ENCODE measurements at places on chromosomes 3 and 15. TPM values are rescaled to one million over a fixed set of nuclear protein-coding genes. Genes with fewer than 3 reads are reported as not detected.

TMEM45A gene
- 8.0 TPM for total RNA-seq

CATSPER2 gene
- 0.54 TPM for total RNA-seq

SERINC4 gene
- total RNA-seq = 0.30 TPM

ARNT2 gene
- total RNA-seq = 4.9 TPM

THSD4 gene
- 73.1 TPM for total RNA-seq

RIOX2 gene
- total RNA-seq = 13.2 TPM

CTDSPL gene
- total RNA-seq = 47.3 TPM

LOXL1 gene
- 15.9 TPM for total RNA-seq

GOLGA8A gene
- 13.7 TPM for total RNA-seq

PLCH1 gene
- 1.3 TPM for total RNA-seq

CDHR4 gene
- total RNA-seq = not detected

C2CD4A gene
- total RNA-seq = not detected

SLC22A13 gene
- not detected for total RNA-seq

CISH gene
- total RNA-seq = 13.2 TPM

CAND2 gene
- total RNA-seq = 56.7 TPM

CP gene
- total RNA-seq = 3.4 TPM

GRK7 gene
- not detected for total RNA-seq

PLCB2 gene
- 8.2 TPM for total RNA-seq

RBMS3 gene
- total RNA-seq = 32.7 TPM

SUSD5 gene
- 2.8 TPM for total RNA-seq

PLIN1 gene
- 17.6 TPM for total RNA-seq

Data from Right ventricle myocardium inferior (tissue), 1 donor.